Stimulated activated CD4-positive, alpha-beta T cell treated with anti-CD3 and anti-CD28 coated beads, Interleukin-4, amount 100 ng/mL, for 4 hours (primary cell): ENCODE measurements at places on chromosomes 4 and X.
A peak's percentile ranks its signal among the peaks of the same experiment; 100 is the strongest.

DNA sequence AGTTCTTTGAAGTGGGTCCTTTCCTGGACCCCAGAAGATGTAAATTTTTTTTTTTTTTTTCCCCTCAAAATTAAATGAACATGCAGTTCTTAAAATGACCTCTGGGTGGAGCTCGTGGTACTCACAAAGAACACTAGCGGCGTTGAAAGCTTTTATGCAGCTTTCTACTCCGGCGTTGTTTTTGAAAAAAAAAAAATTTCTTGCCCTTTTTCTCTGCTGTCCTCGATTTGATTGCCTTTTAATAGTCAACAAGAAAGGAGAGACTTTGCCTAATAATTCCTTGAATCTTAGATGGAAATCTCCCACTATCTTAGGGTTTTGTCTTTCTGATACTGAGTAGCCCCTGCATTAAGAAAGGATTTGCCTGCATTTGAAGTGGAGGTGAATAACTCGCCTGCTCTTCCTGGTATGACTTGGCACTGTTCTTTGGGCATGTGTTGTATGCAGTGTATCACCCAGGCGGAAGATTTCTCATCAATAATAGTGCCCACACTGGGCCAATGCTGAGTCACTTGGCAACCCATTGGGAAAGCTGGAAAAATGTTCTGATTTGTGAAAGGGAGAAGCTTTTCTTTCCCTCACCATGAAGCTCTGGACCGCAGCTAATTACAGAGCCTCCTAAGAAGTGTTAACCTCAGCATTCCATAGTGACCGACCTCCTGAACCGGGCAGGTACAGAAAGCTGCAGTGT lies 104.0 kb downstream of the PHEX start:
- DNase-seq: no peak

- no peak for DNase-seq
These were observed 20.2 kb upstream of the RRAGB start for GRCh38 chrX:55697381-55697780.

DNA sequence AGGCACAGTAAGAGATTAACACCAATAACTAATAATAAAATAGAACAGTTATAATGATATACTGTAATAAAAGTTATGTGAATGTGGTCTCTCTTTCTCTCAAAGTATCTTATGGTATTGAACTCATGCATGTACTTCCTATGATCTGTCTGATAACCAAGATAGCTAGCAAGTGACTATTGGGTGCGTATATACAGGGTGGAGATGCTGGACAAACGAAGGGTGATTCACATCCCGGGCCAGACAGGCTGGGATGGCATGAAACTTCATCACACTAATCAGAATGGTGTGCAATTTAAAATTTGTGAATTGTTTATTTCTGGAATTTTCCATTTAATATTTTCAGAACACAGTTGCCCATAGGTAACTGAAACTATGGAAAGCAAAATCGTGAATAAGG lies 96.8 kb downstream of the PHEX start:
- DNase-seq: no peak

GRCh38 chr4:183130328-183131155 lies 31.5 kb downstream of the WWC2 start:
- DNase-seq: no peak

DNA sequence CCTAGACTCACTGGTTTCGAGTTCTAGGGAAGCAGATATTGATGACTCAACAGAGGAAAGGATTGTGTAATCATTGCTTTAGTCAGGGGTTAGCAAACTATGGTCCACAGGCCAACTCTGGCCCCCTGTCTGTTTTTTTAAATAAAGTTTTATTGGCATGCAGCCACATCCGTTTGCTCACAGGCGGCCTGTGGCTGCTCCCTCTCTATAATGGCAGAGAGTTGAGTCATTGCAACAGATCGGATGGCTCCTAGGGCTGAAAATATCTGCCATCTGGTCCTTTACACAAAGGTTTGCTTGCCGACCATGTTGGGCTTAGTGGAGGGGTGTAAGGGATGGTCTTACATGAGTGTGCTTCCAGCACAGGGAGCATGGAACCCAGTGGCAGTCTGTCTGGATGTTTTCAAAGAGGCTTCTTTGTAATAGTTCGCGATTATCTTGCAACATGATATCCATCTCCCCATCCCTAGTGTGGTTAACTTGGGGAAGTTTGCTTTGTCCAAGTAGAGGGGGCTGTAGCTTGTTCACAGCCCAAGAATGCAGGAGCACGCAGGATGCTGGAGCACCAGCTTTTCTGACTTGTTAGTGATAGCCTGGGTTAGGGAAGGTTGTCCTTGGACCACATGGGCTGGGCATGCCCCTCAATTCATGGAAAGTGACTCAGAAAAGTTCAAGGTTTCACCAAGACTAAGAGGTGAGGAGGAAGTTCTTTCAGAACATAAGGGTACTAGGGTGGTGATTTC lies 59.3 kb upstream of the CLDN34 start:
- no peak for DNase-seq

- no peak for DNase-seq
These were observed 24.5 kb upstream of the CPEB2 start for GRCh38 chr4:14977830-14978229.

DNA sequence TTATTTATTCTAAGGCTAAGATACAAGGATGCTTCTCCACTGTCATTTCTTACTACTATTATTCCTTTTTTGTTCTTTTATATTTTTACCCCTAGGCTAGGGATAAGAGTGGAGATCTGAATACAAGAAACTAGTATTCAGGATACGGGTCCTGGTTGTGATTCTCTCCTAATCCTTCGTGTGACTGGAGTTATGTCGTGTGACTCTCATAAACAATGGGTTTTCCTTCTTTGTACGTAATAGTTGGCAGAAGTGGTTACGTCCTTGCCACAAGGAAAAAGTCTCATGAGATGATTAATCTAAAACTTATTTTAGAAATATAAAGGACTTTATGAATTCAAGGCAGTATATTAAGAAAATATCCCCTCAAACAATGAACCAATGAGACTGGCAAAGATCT lies 497.2 kb upstream of the FAM241A start:
- no peak for DNase-seq

GRCh38 chr4:83152746-83153145 lies 38.2 kb upstream of the PLAC8 start:
- DNase-seq: no peak

- DNase-seq: peak; percentile 3
These were observed 10.9 kb downstream of the MTMR1 start for GRCh38 chrX:150704030-150704613.

DNA sequence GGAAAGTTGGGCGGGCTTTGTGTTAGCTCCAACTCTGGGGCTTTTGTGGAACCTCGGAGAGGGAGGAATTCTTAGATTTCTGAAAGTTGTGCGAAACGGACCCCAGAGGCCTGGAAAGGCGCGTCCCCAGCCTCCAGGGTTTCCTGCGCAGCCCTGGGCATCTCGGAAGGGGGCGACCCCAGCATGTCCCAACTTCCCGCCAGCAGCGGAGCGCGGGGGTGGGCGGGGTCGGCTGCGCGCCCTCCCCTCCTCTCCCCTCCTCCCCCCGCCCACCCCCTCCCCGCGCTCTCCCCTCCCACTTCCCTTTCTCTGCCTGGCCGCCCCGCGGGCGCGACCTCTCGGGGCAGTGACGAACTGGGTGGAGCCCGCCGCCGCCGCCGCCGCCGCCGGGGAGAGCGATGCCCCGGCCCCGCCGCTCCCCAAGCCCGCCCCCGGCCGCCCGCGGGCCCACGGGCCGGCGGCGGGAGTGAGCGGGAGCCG lies 16.8 kb downstream of the PTTG2 start:
- peak; percentile 78 for DNase-seq

DNA sequence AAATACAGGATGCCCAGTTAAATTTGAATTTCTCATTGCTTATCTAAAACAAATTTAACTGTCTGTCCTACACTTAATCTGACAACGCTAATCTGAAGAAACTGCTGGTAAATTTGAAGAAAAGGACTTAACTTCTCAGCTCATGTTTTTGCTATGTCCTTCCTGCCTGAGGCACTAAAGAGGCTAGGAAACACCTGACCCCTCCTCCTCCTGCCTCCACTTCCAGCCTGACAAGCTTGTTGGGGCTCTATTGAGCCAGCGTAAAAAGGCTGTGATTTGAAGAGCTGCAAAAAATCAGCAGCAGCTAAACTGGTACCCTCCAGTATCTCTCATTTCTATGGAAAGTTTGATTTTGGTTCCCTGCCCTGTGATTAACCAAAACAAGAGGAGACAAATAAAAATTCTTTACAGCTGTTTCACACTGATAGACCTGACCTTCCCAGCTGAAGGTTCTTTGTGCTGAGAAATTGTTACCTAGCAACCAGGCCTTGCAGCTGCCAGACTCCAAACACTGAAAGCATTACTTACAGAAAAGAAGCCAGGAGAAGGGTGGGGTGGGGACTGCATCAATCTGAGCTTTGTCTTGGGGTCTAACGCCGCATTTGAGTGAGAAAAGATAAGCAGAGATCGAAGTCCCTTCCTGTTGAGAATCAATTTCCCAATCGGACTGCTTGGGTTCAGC lies 35.0 kb downstream of the DCX start:
- DNase-seq: no peak

DNA sequence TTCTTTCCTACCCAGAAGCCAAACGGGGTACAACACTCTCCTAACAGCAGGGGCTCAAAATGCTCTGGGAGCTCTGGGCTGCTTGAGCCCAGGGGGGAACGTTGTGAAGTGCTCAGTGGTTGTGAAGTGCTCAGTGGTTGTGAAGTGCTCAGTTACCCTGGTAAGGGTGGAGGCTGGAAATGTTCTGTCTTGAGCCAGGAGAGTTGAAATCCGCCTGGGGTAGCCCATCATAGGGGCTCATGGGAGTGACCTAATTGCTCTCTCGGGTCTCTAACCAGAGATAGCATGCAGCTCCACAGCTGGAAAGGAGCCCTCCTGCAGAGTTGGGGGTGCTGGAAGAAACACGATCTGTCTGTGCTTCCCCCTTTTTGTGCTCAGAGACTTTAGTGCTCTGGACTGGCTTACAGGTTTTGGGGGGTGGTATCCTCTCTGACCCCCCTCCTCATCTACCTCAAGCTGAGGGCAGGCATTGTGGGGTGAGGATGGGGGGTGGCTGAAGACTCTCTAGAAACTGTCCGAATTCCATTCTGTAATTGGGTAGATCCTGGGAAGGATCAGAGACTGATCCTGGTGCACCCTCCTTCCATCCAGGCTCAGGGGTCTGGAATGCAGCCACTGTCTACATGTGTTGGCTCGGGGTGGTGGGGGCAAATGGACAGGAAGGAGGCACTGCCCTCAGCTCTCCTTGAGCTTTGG lies 2.7 kb downstream of the EFNB1 start:
- DNase-seq: no peak

GRCh38 chrX:46306103-46306502 lies 239.1 kb downstream of the ZNF674 start:
- no peak for DNase-seq

- DNase-seq: no peak
These were observed 101.9 kb downstream of the QRFPR start for GRCh38 chr4:121278811-121279368.

GRCh38 chrX:154059729-154060245 lies 37.7 kb downstream of the MECP2 start:
- DNase-seq: no peak

DNA sequence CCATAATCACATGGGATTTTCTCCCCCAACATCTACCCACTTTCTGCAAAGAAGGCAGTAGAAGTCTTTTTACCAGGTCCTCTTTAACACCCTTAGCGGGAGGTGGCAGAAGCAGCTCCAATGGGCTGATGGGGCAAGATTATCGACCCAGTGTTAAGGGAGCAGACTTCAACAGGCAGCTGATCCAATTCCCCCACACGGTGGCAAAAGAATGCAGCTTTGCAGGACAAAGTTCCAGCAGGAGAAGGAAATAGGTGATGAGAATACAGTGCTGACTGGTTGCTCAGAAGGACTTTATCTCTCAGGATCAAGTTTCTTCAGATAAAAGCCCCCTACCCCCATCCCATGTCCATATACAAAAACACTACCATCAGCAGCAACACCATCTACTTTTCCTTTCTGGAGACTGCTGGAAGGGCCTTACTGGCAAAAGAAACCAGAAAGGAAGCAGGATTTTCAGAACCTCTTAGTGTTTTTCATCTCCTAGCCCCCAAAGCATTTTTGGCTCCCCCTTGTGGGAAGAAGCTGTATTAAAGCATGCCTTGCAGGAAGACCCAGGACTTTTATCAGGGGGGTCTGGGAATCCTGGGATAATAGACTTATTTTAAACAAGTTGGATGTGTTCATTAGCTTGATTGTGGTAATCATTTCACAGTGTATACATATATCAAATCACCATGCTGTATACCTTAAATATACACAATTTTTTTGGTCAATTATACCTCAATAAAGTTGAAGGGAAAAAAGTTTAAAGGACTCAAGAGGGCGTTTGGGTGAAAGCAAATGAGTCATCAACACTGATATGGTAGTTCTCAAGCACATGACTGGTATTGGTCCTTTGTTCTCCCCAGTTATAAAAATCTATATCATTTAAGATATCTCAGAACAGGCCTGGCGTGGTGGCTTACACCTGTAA lies 146.4 kb downstream of the GPC3 start:
- DNase-seq: no peak

- DNase-seq: no peak
These were observed 62.3 kb upstream of the LNX1 start for GRCh38 chr4:53653484-53654053.

DNA sequence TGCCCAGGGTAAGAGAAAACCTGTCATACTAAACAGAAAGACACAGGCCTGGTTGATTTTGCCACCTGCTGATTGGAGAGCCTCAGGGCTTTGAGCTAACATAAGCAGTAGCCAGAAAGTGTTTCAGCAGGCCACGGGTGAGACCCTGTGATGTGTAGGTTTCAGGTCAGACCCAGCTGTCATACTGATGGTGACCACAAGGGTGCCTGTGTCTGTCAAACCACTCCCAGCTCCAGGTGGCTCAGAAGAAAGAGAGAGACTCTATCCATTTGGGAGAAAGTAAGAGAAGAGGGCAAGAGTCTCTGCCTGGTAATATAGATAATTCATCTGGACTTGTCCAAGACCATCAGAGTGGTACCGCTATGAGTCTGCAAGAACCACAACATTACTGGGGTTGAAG lies 72.8 kb upstream of the NLRP2B start:
- DNase-seq: no peak

- no peak for DNase-seq
These were observed 95.7 kb downstream of the DRD5 start for GRCh38 chr4:9877123-9877522.

DNA sequence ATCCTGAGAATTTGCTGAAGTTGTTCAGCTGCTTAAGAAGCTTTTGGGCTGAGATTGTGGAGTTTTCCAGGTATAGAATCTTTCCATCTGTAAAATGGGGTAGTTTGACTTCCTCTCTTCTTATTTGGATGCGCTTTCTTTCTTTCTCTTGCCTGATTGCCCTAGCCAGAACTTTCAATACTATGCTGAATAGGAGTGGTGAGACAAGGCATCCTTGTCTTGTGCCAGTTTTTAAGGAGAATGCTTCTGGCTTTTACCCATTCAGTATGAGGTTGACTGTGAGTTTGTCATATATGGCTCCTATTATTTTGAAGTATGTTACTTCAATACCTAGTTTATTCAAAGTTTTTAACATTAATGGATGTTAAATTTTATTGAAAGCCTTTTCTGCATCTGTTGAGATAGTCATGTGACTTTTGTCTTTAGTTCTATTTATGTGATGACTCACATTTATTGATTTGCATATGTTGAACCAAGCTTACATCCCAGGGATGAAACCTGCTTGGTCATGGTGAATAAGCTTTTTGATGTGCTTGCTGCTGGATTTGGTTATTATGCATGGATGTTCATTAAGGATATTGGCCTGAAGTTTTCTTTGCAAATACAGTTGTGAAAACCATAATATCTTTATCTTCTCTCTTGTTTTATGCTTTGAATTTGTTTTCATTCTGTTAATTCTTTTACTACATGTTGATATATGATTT lies 573.8 kb upstream of the NDST4 start:
- no peak for DNase-seq
